ENCODE measurements at places on chromosomes 4 and X.

GRCh38 chrX:150841456-150842197 lies 56.8 kb downstream of the CD99L2 start:
- DNase-seq, result no peak

DNA sequence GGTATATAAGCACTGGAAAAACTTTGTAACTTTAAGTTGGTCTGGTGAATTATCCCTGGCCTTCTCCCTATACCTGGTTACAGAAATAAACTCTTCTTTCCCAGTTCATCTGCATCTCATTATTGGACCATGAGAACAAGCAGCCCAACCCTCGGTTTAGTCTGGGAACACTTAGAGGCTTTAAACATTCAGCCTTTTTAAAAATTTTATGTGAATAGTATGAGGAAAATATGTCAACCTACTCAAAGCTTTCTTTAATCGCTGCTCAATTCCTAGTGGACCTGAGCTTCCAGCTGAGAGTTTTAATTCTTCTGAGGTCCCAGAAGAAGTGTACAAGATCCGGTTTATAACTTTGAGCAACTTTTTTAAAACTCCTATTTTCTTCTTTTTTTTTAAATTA lies 358.6 kb upstream of the NOCT start:
- DNase-seq, result no peak

DNA sequence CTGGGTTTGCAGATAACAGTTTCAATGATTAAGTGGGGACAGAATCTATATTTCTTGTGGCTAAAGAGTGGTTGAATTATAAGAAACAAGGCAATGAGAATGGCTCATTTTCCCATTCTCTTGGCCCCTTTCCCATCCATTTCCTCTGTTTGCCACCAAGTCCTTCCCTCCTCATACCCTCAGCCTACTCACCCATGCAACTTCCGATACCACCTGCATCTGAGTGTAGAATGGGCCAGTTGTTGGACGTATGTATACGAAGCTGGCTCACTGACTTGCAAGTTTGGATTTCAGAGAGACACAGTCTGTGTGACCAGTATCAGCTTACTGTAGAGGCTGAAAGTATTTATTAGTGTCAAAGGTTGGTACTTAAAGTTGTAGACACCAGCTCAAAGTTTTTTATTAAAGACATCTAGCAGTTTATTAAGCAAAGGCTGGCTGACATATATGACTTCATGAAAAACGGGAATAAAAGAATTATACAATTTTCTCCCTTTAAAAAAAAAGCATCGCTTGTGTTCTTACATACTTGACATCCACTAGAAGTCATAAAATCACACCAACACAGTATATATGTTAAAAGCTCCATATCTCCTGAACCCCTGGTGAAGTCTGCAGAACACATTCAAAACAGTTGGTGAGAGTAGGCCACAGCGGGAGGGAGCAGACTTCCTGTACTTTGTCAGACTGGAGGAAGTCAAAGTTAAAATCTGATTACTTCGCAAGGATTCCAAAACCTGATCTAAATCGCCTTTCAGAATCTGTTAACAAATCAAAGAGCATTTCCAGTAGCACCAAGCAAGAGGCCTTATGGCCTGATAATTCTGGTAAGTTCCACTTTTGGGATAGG lies 22.4 kb upstream of the STIM2 start:
- DNase-seq, result no peak

DNA sequence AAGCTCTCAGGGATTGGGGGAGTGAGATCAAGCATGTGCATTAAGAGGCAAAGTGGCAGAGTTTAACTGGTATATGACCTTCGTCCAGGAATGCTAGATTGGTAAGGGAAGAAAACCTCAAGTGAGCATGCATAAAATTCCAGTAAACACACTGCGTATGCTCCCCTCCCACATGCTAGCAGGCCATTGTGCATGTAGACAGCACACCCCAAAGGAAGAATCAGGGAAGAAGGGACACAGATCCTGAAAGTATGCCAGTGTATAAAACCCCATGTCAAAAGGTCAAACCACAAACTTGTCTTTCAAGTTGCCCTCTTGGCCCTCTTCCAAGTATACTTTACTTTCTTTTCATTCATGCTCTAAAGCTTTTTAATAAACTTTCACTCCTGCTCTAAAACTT lies 405.2 kb upstream of the CNKSR2 start:
- no peak for DNase-seq

- no peak for DNase-seq
Measured at GRCh38 chr4:41857226-41857641, 78.0 kb upstream of the TMEM33 start.

GRCh38 chr4:38364383-38364963 lies 299.5 kb upstream of the KLF3 start:
- no peak for DNase-seq

DNA sequence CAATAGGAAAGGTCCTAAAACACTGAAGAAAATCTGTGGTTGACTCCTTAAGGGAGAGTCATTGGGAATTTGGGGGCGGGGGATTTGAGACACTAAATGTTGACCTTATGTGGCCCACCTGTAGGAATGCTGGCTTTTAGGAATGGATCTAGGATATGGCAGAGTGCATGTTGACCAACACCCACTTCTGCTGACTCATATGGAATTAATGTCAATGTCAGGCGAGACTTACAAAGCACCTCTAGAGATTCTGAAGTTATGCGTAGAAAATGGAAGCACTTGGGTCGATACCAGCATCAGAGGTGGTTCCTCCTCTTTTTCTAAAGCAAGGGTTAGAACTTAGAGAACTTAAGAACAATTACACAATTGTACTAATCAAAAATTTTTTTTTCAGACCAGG lies 100.6 kb upstream of the CBR4 start:
- DNase-seq, result no peak

DNA sequence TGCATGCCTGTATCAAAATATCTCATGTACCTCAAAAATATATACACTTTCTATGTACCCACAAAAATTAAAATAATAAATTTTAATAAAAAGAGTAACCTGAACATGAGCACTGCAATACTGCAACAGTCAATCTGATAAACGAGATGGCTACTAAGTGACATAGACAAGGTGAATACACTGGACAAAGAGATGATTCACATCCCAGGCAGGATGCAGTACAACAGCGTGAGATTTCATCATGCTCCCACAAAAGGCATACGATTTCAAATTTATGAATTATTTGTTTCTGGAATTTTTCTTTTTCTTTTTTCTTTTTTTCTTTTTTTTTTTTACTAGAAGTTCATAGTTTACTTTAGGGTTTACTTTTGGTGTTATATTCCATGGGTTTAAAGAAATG lies 12.2 kb upstream of the FGF16 start:
- DNase-seq, result no peak

GRCh38 chr4:16196482-16197393 lies 29.5 kb downstream of the TAPT1 start:
- no peak for DNase-seq

GRCh38 chrX:154727418-154727817 lies 23.5 kb downstream of the GAB3 start:
- DNase-seq, result no peak

DNA sequence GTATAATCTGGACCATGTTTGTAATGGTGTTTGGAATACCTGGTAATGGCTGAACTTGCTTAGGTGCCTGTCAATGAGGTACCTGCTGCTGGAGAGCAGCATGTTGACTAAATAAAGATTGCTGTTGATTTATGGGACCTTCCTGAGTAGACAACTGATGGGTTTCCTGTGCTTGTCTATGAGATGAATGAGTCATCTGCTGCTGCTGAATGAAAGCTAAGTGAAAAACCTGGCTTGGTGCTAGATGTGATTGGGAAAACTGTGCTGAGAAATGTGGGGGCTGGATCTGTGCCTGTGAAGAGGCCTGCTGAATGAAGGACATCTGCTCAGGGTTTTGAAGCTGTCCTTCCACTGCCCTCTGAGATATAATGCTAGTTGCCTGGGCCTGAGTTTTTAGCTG lies 69.6 kb downstream of the WNK3 start:
- no peak for DNase-seq

GRCh38 chr4:138650929-138651448 lies 364.6 kb upstream of the NOCT start:
- DNase-seq, result peak; percentile 91

- DNase-seq, result peak; percentile 43
Measured at GRCh38 chrX:150036181-150036580, 97.9 kb upstream of the EOLA2 start.

GRCh38 chr4:19380600-19380999 lies 871.1 kb upstream of the SLIT2 start:
- DNase-seq, result no peak

DNA sequence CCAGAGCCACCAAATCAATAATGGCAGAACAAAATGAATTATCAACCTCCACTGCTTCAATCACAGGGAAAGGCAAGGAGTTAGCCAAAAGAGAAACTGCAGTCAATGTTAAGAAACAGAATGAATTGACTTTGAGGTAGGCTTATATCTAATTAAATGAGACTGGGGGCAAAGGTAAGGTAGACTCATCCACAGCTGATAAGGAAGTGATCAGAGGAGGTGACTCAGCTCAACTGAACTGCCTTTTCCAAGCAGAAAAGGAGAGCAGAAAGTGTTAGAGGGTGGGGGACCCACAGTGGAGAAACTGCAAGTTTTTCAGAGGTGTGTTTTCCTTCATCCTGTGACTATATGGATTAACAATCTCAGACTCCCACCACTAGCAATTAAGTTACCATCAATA lies 345.8 kb upstream of the PPARGC1A start:
- DNase-seq, result no peak

- DNase-seq, result no peak
Measured at GRCh38 chr4:166042510-166043055, 169.5 kb downstream of the TLL1 start.

DNA sequence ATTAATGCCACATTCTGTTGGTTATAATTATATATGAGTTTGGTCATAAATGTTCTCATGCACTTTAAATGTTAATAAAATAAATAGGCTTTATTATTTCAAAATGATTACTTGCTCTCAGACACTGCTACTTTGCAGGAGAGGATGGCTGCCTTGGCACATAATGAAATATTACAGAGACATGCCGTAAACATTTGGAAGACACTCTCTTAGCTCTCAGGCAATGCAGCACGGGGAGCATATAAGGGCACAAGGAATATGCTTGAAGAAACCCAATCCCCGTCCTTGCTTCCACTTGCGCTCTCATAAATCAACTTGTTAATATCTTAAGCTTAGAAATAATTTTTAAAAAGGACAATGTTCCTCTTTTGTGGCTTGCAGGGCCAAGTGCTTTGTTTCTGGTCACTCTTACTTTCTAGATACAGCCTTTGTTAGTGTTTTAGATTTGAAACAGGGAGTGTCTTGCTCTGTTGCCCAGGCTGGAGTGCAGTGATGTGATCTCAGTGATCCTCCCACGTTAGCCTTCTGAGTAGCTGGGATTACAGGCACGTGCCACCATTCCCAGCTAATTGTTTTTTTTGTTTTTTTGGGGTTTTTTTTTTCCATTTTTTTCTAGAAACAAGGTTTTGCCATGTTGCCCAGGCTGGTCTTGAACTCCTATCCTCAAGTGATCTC lies 445.0 kb downstream of the SPRY1 start:
- DNase-seq, result no peak

- no peak for DNase-seq
Measured at GRCh38 chr4:789571-790465, 36.1 kb downstream of the CPLX1 start.

DNA sequence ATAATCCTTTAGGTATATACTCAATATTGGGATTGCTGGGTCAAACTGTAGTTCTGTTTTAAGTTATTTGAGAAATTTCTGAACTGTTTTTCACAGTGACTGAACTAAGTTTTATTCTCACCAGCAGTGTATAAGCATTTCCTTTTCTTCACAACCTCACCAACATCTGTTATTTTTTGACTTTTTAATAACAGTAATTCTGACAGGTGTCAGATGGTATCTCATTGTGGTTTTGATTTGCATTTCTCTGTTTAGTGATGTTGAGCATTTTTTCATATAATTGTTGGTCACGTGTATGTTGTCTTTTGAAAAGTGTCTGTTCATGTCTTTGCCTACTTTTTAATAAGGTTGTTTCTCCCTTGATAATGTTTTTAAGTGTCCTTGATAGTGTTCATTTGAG lies 112.6 kb downstream of the LINC00632 start:
- no peak for DNase-seq

- no peak for DNase-seq
Measured at GRCh38 chr4:101229116-101229515, 118.2 kb downstream of the PPP3CA start.

GRCh38 chr4:165124488-165124887 lies 11.8 kb upstream of the TMEM192 start:
- no peak for DNase-seq

DNA sequence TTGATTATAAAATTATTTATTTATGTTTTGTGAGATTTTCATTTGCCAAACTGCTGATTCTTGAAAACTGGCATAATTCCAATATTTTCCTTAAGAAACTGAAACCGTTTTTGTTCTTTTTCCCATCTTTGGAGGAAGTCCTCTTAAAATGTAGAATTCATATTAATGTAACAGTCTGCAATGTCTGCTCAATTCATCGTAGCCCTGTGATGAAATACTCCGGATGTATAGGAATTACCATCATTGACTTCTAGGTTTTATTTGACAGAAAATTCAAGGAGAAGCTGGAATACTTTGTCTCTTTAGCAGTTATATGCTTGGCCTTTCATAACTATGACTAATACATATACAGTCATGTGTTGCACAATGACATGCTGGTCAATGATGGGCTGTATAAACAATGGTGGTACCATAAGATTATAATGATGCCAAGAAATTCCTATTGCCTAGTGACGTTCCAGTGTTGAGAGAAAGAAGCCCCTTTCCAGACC lies 185.0 kb upstream of the GPRIN3 start:
- DNase-seq, result peak; percentile 47

DNA sequence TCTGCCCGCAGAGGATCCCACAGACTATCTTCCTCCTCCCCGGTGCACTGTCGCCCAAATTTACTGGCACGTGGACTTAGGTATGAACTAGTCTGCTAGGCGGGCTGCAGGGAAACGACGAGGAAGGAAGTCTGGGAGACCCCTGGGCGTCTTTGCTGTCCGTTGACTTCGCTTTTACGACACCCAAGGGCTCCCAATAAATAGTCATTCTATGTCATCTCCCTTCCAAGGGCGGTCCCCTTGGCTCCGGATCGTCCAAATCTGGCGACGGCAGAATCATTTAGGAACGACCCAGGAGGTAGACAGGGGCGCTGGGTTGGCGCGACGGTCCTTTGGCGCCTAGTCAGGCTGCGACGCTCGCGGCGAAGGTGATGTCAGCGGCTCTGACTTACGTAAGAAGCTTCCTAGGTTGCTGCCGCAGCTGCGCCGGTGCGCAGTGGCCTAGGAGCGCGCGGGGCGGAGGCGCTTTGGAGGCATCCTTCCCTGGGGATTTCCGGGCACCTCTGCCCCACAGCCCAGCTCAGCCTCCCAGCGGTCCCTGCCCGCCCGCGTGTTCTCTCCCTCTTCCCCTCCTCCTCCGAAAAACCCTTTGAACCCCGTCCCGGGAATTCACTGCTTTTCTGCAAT lies 2.2 kb downstream of the NHS start:
- no peak for DNase-seq

DNA sequence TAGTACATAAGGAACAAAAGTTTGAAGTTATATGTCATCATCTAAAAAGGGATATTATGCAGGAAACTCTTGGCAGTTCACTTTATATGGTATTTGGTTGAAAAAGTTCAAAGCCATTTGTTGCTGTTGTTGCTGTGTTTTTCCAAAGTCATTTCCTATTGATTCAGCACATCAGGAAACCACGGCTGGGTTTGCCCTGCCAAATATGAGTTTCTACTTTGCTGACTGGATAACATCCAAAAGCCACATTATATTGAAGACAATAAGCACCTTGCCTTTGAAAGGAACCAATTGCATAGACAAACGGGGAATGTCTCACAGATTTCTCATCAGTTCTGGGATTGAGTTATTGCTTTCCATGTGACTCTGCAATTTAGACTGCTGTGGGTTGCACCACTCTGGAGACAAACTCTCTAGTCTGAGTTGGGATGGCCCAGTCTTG lies 206.1 kb downstream of the SLC39A8 start:
- DNase-seq, result peak; percentile 8

- DNase-seq, result no peak
Measured at GRCh38 chr4:76492055-76492454, 57.0 kb downstream of the SHROOM3 start.
